ENCODE measurements at places on chromosomes 13 and 19. TPM values are rescaled to one million over a fixed set of nuclear protein-coding genes. Genes with fewer than 3 reads are reported as not detected.

- peaks cover 3% of the 10 kb centered on the region for H3K36me3 ChIP-seq
- H3K4me3 ChIP-seq, result no peak overlapping the region
- H3K4me1 ChIP-seq, result no peaks in the 10 kb centered on the region
- no peak for DNase-seq
- H3K27me3 ChIP-seq, result no peaks in the 10 kb centered on the region
- H3K27ac ChIP-seq, result peak overlapping the region; percentile 4
These were observed 14.8 kb downstream of the SMIM24 start for GRCh38 chr19:3465552-3465951.

DNA sequence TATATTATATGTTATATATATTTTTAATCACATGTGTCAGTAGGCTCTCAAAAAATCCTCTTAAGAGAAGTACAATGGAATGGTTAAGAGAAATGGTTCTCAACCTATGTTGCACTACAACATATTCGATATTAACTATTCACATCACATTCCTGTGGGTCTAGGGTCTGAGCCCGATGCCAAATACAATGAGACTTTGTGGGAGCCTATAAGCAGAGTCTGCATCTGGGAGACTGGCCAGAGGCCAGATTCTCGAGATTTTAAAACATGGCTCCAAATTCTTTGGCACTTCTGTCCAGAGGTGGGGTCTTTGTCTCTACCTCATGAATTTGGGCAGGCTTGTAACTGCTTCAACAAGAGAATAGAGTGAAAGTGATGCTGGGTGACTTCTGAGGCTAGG is 79.4 kb upstream of the NBEA start:
- no peaks in the 10 kb centered on the region for H3K4me1 ChIP-seq
- no peaks in the 10 kb centered on the region for H3K27me3 ChIP-seq
- no peak overlapping the region for H3K27ac ChIP-seq
- H3K36me3 ChIP-seq, result no peaks in the 10 kb centered on the region

DNA sequence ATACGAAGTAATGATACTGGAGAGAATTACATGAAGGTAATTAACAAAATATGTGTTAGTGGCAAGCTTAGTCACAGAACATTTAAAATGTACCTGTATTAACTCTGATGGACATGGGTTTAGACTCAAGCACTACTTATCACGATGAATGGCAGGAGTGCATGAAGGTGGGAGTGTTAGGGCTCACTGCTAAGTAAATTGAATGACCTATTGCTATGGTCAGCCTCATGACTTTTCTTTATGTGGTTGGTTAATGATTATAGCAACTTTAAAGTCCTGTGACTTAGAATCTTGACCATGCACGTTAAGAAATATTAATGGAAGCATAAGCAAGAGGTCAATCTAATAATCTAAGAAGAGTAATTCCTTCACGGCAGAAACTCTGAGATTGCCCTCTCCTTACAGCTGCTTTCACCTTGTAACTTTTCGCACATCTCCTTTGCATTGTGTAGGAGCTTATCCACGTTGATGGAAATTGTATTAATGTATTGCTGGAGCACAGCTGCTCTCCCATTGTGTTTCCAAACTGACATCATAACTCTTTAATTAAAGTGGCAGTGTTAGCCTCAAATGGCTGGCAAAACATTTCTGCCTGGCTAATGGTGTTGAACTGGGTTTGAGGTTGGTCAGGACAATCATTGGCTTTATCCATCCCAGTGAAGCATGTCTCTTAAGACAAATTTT is 114.5 kb downstream of the RXFP2 start:
- H3K36me3 ChIP-seq, result no peaks in the 10 kb centered on the region
- H3K27me3 ChIP-seq, result no peaks in the 10 kb centered on the region
- no peak for DNase-seq
- H3K4me1 ChIP-seq, result no peaks in the 10 kb centered on the region
- no peak overlapping the region for H3K4me3 ChIP-seq

- peaks cover 6% of the 10 kb centered on the region for H3K27me3 ChIP-seq
- no peak overlapping the region for H3K4me3 ChIP-seq
- no peak overlapping the region for H3K27ac ChIP-seq
- H3K4me1 ChIP-seq, result no peaks in the 10 kb centered on the region
- no peak for DNase-seq
- no peaks in the 10 kb centered on the region for H3K36me3 ChIP-seq
These were observed 38.1 kb downstream of the HTR2A start for GRCh38 chr13:46858776-46859175.

The TIMM13 gene
- 69.0 TPM for total RNA-seq

All from activated CD4-positive, alpha-beta memory T cell treated with anti-CD3 and anti-CD28 coated beads for 36 hours (primary cell).